ENCODE measurements at places on chromosomes 5 and 9. TPM values are rescaled to one million over a fixed set of nuclear protein-coding genes. Genes with fewer than 3 reads are reported as not detected.

DNA sequence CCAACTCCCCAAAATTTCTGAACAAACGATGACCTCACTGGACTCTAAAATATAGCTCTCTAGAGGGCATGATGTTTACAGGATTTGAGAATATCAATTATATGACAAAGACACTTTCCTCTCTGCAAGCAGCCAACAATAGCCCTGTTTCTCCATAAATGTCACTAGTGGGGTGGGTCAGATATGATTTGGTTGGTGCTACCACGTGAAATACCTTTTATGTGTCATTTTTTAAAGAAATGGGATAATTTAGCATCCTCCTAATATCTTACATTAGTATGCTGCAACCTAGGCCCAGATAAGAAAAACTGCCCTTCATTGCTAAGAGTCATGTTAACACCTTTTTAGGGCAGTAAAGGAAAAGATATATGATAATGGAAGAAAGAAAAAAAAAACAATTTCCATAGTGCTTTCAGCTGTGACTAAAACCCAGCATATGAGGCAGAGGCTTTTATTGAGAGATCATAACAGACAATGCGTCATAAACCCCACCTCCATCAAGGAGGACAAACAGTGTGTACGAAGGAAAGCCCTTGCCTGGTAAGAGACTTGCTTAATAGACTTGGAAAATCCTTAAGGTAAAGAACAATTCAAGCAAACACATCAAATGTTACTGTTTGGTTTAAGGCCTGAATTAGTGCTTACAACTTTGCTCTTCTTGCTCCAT is 372.4 kb upstream of the PAPPA start:
- DNase-seq = no peak
- no peaks in the 10 kb centered on the region for H3K4me1 ChIP-seq
- H3K27ac ChIP-seq = no peak overlapping the region
- no peak overlapping the region for H3K4me3 ChIP-seq
- H3K36me3 ChIP-seq = no peaks in the 10 kb centered on the region
- H3K27me3 ChIP-seq = no peaks in the 10 kb centered on the region

- H3K27ac ChIP-seq = peak overlapping the region; percentile 24
- H3K36me3 ChIP-seq = no peaks in the 10 kb centered on the region
- peak overlapping the region; percentile 56 for H3K4me3 ChIP-seq
- no peaks in the 10 kb centered on the region for H3K27me3 ChIP-seq
- H3K4me1 ChIP-seq = peaks cover 33% of the 10 kb centered on the region
Observed at GRCh38 chr5:139710319-139711066, 62.3 kb downstream of the CXXC5 start.

- no peak overlapping the region for H3K4me3 ChIP-seq
- no peaks in the 10 kb centered on the region for H3K4me1 ChIP-seq
- no peak overlapping the region for H3K27ac ChIP-seq
- no peak for DNase-seq
- no peaks in the 10 kb centered on the region for H3K36me3 ChIP-seq
Observed at GRCh38 chr5:143636931-143637528, 174.9 kb upstream of the HMHB1 start.

DNA sequence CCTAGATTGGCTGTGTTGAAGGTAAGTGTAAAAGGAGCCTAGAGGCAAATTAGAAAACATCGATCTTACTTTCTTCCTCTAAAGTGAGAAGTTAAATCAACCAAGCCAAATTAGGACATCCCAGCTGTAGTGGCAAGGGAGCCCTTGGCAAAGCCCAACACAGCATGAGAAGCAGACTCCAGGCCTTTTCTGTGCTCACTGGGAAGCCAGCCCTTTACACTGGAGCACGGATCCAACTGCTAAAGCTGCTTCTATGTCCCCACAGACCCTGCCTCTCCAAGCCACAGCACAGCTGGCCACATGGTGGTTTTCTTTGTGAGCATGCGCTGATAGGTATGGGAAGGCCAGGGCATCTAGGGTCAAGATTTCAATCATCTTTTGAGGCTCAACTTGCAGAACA is 94.1 kb downstream of the APBA1 start:
- H3K4me1 ChIP-seq = peaks cover 6% of the 10 kb centered on the region
- no peak for DNase-seq
- H3K27ac ChIP-seq = no peak overlapping the region
- H3K36me3 ChIP-seq = no peaks in the 10 kb centered on the region

GRCh38 chr9:120713257-120714087 is 798 bp downstream of the MEGF9 start:
- H3K4me1 ChIP-seq = peaks cover 17% of the 10 kb centered on the region
- peak overlapping the region; percentile 80 for H3K27ac ChIP-seq
- no peaks in the 10 kb centered on the region for H3K36me3 ChIP-seq
- no peaks in the 10 kb centered on the region for H3K27me3 ChIP-seq

DNA sequence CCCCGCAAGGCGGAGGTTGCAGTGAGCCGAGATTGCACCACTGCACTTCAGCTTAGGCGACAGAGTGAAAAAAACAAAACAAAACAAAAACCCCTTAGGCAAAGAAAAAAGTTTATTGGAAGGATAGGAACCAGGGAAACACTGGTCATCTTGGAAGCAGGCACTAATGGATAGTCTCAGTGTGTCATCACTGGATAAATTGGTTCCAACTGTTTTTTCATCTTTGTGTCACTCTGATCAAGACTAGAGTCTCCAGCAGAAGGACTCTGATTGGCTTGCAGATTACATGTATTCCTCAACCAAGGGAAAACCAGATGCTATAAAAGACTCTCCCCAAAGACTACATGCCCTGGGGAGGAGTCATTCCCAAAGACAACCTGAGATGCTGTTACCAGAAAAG is 35.0 kb upstream of the HMHB1 start:
- no peak overlapping the region for H3K4me3 ChIP-seq
- H3K27ac ChIP-seq = no peak overlapping the region
- no peaks in the 10 kb centered on the region for H3K27me3 ChIP-seq
- H3K4me1 ChIP-seq = no peaks in the 10 kb centered on the region
- DNase-seq = no peak
- no peaks in the 10 kb centered on the region for H3K36me3 ChIP-seq

DNA sequence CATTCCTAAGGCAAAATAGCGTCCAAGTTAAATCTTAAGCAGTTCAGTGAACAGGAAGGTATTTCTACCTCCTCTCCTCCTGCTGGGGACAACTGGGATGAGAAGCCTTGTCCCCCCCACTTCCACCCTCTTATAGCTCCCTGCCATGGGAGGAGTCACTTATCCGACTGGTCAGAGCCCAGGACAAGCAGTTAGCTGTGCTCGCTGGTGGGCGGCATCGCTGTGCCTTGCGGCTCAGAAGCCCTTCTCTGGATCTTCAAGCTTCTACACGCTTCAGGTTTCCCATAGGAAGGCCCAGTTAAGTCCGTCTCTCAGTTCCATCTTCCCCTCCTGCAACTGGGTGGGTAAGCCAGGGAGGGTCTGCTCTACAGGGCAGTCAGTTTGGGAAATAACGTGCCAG is 77.2 kb downstream of the PAX5 start:
- H3K36me3 ChIP-seq = no peaks in the 10 kb centered on the region
- no peak for DNase-seq
- no peak overlapping the region for H3K27ac ChIP-seq
- no peak overlapping the region for H3K4me3 ChIP-seq
- no peaks in the 10 kb centered on the region for H3K27me3 ChIP-seq
- H3K4me1 ChIP-seq = no peaks in the 10 kb centered on the region

- H3K36me3 ChIP-seq = no peaks in the 10 kb centered on the region
- no peak overlapping the region for H3K4me3 ChIP-seq
- H3K27ac ChIP-seq = no peak overlapping the region
- H3K27me3 ChIP-seq = no peaks in the 10 kb centered on the region
- DNase-seq = no peak
- no peaks in the 10 kb centered on the region for H3K4me1 ChIP-seq
Observed at GRCh38 chr5:41763574-41763973, 106.7 kb downstream of the OXCT1 start.

DNA sequence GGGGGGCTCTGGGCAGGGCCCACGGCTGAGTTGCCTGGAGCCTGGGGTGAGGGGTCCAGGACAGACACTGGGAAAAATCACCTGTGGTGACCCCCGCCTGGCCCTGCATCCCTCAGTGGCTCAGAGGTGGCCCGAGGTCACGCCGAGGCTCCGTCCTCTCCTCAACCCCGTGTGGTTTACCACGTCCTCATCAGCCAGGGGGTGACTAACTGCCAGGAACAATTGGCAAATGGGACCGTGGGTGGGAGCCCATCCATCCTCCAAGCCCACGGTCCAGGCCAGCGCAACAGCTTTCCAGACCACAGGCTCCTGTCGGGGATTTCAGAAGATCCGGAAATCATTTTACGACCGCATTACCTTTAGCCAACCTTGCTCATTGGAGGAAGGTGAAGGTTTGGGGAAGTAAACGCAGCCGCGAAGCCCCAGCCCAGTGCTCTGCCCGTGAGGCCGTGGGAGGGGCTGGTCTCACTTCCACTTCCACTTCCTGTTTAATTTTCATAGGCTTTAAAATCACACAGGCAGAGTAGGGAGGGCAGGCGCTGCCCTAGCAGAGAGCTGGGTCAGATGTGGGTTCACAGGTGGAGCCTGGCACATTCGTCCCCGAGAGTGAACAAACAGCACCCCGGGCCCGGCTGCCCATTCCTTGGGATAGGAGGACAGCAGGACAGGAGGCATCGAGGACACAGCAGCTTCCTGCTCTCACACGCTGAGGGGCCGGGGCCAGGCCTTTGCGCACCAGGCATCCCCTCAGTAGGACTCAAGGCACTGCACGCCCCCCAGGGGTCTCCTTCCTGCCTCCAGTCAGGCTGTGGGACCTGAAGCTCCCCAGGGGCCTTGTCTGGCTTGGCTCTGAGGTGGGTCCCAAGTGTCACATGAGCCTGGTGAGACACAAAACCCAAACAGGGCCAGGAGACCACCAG is 19.8 kb upstream of the SLC9A3 start:
- DNase-seq = no peak
- no peak overlapping the region for H3K27ac ChIP-seq
- H3K4me1 ChIP-seq = peaks cover 8% of the 10 kb centered on the region
- H3K27me3 ChIP-seq = no peaks in the 10 kb centered on the region

DNA sequence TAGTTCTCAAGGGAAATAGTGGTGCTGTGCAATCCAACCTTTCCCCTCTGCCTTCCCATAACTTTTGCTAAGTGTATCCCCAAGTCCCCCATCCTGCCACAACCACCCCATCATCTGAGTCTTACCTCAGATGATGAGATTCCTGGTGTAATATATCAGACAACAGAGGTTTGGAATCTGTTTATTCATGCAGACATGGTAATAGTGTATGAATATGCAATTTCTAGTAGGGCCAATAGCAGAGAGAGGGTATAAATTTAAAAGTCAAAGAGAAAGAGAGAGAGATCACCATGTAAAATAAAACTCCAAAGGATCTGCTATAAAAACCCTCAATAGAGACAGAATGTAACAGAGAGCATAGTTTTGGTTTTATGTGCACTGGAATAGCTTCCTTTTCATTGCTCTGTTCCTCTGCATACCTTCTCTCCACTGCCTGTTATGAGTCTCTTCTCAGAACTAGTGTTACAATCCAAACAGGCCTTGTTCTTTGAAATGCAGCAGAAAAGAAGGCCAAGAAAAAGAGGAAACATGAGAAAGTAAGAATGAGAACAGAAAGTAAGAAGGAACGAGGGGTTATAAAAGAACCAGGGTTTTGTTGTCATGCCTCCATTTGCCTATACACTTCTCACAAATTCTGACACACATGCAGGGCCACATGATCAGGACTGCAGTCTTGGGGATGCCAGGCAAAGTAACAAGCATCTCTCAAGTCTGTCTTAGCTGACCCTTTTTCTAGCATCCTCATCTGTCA is 278.0 kb downstream of the CETN3 start:
- H3K4me1 ChIP-seq = no peaks in the 10 kb centered on the region
- no peaks in the 10 kb centered on the region for H3K27me3 ChIP-seq
- no peaks in the 10 kb centered on the region for H3K36me3 ChIP-seq
- no peak overlapping the region for H3K4me3 ChIP-seq
- no peak overlapping the region for H3K27ac ChIP-seq
- no peak for DNase-seq

Gene ANGPTL2
- total RNA-seq = 9.1 TPM

Gene SLC23A1
- total RNA-seq = 1.8 TPM

Gene FAM81B
- 3.3 TPM for total RNA-seq

Gene FPGS
- 99.0 TPM for total RNA-seq

Gene UNC5A
- 0.44 TPM for total RNA-seq

Gene PCDHGA5
- total RNA-seq = 2.1 TPM

Gene TLX3
- total RNA-seq = not detected

Gene C5
- total RNA-seq = 17.3 TPM

Measured in upper lobe of left lung (tissue), 6 donors.